ENCODE measurements at places on chromosomes 1 and 21.
A peak's percentile ranks its signal among the peaks of the same experiment; 100 is the strongest.

- no peaks in the 10 kb centered on the region for H3K36me3 ChIP-seq
- H3K27ac ChIP-seq = peak overlapping the region; percentile 65
- no peak overlapping the region for H3K4me3 ChIP-seq
- DNase-seq = no peak
These were observed 108.2 kb downstream of the MRPS6 start for GRCh38 chr21:34181431-34182039.

GRCh38 chr21:45387506-45387905, 17.5 kb upstream of the COL18A1 start:
- H3K27ac ChIP-seq = peak overlapping the region; percentile 38
- no peaks in the 10 kb centered on the region for H3K36me3 ChIP-seq
- H3K4me3 ChIP-seq = no peak overlapping the region
- peaks cover 32% of the 10 kb centered on the region for H3K4me1 ChIP-seq
- DNase-seq = no peak

GRCh38 chr1:2233997-2234761, 6.1 kb downstream of the SKI start:
- H3K4me3 ChIP-seq = no peak overlapping the region
- peak; percentile 82 for DNase-seq
- H3K27ac ChIP-seq = peak overlapping the region; percentile 78

DNA sequence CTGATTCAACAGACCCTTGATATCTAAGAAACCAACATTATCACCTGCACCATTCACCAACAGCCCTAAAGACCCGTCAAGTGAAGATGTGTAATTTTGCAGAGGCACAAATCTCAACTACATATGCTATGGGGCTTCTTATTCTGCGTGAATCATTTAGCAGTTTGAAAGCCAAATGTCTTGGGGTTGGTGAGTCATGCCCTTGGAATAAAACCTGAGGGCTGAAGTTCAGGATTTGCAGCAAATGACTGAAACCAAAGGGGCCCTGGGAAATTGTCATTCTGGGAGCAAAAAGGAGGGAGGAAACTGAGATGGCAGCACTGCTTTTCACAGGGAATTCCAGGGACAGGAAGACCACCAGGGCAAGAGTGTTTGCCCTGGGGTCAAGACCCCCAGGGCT, 79.2 kb upstream of the TNR start:
- H3K4me1 ChIP-seq = no peaks in the 10 kb centered on the region
- no peak overlapping the region for H3K27ac ChIP-seq
- no peaks in the 10 kb centered on the region for H3K36me3 ChIP-seq

- no peak overlapping the region for H3K4me3 ChIP-seq
- peak overlapping the region; percentile 89 for H3K27ac ChIP-seq
- DNase-seq = peak; percentile 79
- H3K4me1 ChIP-seq = peaks cover 14% of the 10 kb centered on the region
- H3K27me3 ChIP-seq = no peaks in the 10 kb centered on the region
These were observed 229.6 kb upstream of the JUN start for GRCh38 chr1:59013276-59013927.

DNA sequence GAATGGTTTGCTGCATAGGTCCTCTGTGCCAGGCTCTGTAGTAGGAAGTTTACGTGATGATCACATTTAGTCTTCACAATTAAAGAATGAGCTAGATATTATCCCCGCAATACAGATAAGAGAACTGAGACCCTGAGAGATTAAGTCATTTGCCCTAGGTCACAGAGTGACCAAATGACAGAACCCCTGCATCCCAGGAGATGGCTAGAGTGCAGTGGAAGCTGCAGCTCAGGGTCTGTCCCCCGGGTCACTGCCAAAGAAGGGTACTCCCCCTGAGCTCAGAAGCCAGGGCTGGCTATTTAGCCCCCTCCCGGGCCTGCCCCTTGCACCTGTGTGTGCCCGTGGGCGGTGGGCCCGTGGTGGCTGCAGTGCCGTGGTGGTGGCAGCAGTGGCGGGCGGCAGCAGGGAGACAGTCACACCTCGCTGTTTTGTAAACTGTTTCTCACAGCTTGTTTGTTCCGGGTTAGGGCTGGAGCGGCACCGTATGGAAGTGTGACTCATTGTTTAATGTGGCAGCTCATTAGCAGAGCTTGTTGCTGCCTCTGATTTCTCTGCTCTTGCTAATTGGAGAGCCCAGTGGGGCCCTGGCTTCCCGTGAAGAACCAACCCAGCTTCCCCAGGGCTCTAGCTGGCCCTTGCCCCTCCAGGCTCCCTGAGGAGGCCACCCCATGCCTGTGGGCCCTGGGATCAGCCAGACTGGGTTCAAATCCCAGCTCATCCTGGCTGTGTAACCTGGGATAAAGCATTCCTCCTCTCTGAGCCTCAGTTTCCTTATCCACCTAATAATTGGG, 19.3 kb upstream of the FOXO6 start:
- no peaks in the 10 kb centered on the region for H3K27me3 ChIP-seq
- DNase-seq = no peak
- H3K36me3 ChIP-seq = no peaks in the 10 kb centered on the region
- H3K4me1 ChIP-seq = no peaks in the 10 kb centered on the region
- H3K4me3 ChIP-seq = no peak overlapping the region
- H3K27ac ChIP-seq = no peak overlapping the region

DNA sequence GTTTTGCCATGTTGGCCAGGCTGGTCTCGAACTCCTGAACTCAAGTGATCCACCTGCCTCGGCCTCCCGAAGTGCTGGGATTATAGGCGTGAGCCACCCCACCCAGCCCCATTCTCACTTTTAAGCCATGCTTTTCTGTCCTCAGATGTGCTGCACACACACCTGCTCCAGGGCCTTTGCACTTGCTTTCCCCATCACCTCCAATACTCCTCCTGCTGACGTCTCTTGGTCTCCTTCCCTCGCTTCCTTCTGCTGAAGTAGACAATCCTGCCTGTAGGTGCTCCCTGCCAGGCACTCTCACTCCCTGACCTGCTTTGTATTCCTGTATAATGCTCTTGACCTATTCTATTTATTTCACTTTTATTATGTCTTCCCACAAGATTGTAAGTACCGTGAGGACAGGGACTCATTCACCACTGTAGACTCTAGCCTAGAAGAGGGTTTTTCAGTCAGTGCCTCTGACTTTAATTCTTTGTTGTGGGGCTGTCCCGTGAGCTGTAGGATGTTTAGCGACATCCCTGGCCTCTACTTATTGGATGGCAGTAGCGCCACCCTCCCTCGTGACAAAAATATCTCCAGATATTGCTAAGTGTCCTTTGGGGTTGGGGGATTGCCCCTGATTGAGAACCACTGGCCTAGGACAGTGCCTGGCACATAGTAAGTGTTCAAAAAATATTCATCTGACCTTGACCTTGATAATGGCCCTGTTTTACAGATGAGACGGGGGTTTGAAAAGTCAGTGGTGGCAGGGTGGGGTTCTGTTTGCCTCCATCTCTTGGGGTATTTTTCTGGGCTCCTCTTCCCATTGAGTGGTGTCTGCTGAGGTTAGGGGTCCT, 4.6 kb downstream of the TNFRSF1B start:
- H3K27me3 ChIP-seq = no peaks in the 10 kb centered on the region
- no peak overlapping the region for H3K4me3 ChIP-seq
- no peaks in the 10 kb centered on the region for H3K36me3 ChIP-seq
- no peak for DNase-seq
- peaks cover 7% of the 10 kb centered on the region for H3K4me1 ChIP-seq

DNA sequence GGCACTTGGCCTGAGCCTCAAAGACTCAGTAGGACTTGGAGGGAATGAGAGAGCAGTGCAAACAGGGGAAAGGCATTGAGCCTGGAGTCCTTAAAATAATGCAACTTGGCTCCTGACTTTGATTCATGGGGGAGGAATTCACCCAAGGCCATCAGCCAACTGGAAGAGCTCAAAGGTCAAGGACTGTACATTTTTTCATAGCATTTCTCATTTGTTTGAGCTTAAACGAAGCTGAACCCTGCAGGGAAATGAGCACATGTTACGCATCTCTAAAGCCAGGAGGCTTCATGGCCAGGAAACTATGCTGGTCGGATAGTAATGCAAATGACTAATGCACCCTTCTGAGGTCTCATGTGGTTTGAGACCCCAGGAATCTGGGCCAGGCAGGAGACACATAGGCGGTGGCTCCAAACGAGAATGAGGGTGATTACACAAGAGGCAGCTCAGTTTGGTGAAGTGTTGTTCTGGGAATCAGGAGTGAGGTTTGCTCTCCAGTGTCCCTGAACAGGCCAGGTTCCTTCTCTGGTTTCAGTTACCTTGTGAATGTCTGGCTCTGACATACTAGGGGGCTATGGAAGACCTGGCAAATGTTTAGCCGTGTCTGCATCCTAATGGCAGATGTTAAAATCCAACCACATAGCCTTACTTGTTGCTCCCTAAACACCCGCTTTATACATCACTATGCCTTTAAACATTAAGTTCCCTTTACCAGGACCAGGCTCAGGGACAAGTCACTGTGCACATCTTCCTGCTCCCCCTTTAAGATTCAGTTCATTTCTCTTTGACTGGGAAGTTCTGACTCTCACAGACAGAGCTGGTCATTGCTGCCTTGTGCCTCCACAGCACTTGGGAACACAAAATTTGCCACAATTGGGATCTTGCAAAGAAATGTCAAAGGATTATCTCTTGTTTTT, 503.9 kb upstream of the USP24 start:
- no peak overlapping the region for H3K4me3 ChIP-seq
- peak overlapping the region; percentile 46 for H3K27ac ChIP-seq
- H3K27me3 ChIP-seq = no peaks in the 10 kb centered on the region
- peak; percentile 23 for DNase-seq

DNA sequence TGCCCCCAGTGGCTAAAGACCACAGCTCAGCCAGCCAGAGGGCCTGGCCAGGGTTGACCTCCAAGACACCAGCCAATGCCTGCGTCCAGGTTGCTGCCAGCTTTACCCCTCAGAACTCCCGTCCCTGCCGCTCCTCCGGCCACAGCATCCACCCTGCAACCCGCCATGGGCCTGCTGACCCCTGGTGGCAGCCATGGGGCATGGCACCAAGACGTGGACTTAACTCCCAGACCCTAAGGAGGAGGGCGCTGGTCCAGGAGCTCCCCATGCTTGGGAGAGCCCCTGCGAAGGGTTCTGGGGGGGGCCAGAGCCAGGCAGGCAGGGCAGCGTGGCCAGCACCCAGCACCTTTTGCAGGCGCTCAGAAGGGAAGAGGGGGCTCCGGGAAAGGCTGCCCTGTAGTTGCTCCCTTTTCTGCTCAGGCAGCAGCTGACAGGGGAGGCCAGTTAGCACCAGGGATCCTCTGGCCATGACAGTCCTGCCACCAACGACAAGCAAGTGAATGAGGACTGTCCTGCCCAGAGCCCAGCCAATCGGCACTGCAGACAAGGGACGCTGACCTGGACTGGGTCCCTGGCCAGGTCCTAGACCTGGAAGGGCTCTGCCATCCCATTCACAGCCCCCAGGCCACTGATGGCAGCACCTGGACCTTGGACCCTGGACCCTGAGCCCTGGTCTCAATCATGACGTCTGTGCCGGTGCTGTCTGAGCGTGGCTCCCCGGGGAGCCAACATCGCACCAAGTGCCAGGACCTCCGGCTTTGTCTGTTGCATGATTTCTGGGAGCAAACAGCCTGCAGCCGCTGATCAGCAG, 246.2 kb downstream of the NPHP4 start:
- no peak overlapping the region for H3K27ac ChIP-seq
- H3K36me3 ChIP-seq = no peaks in the 10 kb centered on the region
- H3K27me3 ChIP-seq = no peaks in the 10 kb centered on the region
- peak; percentile 54 for DNase-seq
- no peaks in the 10 kb centered on the region for H3K4me1 ChIP-seq

DNA sequence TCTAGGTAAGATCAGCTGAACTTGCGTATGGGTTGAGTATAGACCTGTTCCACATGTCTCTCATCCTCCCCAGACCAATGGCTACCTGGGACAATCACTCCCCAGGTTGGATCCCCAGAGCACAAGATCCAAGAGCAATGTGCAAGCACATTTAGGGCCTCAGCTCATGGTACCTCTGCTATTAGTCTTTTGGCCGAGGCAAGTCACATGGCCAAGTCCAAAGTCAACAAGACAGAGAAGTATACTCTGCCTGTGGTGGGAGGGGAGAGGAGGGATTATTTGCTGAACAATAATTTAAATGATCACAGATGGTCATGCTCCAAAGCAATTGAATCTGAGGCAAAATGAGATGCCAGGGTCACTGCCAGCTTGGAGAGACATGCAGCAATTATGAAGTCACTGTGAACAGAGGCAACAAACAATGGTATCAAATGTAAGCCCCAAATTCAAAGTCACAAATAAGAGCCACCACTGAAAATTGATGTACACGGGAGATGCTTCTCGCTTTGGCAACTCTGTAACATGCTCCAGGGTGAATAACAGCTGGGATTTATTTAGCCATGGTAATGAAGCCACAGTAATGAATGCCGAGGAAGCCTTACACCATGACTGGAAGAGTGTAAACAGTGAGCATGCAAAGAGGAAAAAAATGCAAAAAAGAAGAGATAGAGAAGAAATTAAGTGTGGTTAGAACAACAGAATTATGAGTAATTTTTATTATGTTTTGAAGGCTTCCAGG, 149.1 kb downstream of the ZNF281 start:
- DNase-seq = no peak
- H3K27ac ChIP-seq = no peak overlapping the region
- no peaks in the 10 kb centered on the region for H3K36me3 ChIP-seq
- no peak overlapping the region for H3K4me3 ChIP-seq
- H3K27me3 ChIP-seq = no peaks in the 10 kb centered on the region

DNA sequence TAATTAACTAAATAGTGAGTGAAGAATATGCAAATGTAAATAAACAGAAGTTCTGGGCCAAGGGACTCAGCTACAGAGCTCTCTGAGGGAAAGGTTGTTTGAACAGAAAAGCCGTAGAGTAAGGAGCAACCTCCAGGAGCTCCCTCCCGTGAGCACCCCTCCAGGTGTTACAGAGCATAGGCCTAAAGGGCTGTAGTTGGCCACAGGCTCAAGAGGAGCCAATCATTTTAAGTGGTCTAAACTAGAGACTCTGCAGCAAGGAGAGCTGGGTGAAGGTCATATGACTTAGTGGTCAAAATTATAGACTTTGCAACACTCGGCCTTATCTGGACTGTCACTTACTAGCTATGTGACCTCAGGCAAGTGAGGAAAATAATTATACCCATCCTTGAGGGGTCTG, 19.1 kb upstream of the RXRG start:
- H3K4me1 ChIP-seq = no peaks in the 10 kb centered on the region
- no peak overlapping the region for H3K27ac ChIP-seq
- no peak for DNase-seq
- H3K27me3 ChIP-seq = no peaks in the 10 kb centered on the region

GRCh38 chr1:111599781-111600693, 19.6 kb upstream of the RAP1A start:
- DNase-seq = no peak
- no peaks in the 10 kb centered on the region for H3K27me3 ChIP-seq
- H3K27ac ChIP-seq = no peak overlapping the region
- no peaks in the 10 kb centered on the region for H3K36me3 ChIP-seq
- peaks cover 9% of the 10 kb centered on the region for H3K4me1 ChIP-seq

DNA sequence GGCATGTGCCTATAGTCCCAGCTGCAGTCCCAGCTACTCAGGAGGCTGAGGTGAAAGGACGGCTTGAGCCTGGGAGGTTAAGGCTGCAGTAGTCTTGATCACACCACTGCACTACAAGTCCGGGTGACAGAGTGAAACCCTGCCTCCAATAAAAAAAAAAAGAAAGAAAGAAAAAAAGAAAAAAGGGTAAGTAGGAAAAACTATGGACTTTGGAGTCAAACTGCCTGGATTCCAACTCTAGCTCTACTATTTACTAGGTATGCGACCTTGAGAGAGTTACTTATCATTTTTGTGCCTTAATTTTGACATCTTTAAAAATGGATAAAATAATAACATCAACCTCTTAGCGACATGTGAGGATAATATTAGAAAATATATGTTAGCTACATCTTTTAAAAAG, 150.8 kb downstream of the SLC45A1 start:
- H3K4me1 ChIP-seq = peaks cover 31% of the 10 kb centered on the region
- no peaks in the 10 kb centered on the region for H3K27me3 ChIP-seq
- no peak overlapping the region for H3K4me3 ChIP-seq
- no peak for DNase-seq
- H3K27ac ChIP-seq = no peak overlapping the region
- H3K36me3 ChIP-seq = no peaks in the 10 kb centered on the region

Measured in thyroid gland (tissue), 4 donors.